IPS DF 19.7 (cell line): ENCODE measurements at places on chromosomes 5 and 9.
A peak's percentile ranks its signal among the peaks of the same experiment; 100 is the strongest.

DNA sequence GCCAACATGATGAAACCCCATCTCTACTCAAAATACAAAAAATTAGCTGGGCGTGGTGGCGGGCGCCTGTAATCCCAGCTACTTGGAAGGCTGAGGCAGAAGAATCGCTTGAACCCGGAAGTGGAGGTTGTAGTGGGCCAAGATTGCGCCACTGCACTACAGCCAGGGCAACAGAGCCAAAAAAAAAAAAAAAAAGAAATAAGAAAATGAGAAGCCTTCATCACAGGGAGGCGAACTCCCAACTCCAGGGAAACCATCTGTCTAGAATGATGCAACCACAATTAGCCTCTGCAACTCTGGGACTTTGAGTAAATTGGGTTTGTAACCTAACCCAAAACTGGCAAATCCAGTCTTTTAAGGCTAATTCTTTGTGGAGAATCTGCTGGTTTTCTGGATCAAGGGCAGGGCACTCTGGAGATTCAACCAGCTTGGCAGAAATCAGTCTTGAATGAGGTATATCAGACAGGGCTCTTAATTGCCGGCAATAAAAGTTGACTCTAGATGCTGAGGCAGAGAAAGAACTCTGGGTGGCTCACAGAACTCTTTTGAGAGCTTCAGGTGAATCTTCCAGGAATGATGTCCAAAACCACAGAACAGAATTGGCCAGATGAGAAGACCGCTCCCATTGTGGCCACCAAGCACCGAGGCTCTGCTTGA, 9.9 kb downstream of the S100Z start:
- DNase-seq: no peak

- DNase-seq: no peak
Observed at GRCh38 chr9:13860019-13860418, 453.9 kb downstream of the NFIB start.

- DNase-seq: no peak
Observed at GRCh38 chr5:10439692-10440091, 2.0 kb upstream of the ROPN1L start.

- peak; percentile 12 for DNase-seq
Observed at GRCh38 chr9:25602400-25603044, 75.7 kb downstream of the TUSC1 start.

- no peak for DNase-seq
Observed at GRCh38 chr9:92718086-92719001, 46.3 kb downstream of the BICD2 start.

DNA sequence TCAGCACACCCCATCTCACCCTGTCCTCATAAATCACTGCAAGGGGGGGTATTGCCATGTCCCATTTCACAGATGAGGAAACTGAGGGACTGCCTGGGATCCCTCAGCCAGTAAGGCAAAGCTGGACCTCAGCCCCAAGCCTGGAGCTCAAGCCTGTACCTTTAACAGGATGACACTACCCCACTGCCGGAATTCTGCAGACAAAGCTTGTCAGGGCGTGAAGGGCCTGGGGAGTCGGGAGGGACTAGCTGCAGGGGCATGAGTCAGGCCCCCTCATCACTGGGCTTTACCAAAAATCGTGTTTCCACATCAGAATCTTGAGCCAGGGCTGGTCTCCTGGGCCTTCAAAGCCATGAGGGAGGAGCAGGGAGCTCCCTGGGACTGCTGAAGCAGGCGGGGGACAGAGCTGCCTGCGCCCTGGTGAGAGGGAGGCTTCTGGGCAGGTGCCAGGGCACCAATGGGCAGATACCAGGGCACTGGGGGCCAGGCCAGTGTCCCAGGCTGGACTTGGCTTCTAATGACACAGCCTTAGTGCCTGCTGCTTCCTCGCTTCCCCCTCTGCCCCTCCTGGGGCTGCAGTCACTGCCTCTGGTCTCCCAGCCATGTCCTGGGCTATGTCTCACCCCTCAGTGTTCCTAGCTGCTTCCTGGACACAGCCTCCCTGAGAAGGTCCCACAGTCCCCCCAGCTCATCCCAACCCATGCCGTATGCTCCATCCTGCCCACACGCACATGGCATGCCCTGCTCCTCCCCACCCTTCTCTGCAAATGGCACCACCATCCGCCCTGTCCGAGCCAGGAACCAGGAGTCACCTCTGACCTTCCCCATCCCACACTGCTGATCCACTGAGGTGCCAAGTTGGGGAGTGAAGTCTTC, 80.7 kb downstream of the LMX1B start:
- DNase-seq: no peak

DNA sequence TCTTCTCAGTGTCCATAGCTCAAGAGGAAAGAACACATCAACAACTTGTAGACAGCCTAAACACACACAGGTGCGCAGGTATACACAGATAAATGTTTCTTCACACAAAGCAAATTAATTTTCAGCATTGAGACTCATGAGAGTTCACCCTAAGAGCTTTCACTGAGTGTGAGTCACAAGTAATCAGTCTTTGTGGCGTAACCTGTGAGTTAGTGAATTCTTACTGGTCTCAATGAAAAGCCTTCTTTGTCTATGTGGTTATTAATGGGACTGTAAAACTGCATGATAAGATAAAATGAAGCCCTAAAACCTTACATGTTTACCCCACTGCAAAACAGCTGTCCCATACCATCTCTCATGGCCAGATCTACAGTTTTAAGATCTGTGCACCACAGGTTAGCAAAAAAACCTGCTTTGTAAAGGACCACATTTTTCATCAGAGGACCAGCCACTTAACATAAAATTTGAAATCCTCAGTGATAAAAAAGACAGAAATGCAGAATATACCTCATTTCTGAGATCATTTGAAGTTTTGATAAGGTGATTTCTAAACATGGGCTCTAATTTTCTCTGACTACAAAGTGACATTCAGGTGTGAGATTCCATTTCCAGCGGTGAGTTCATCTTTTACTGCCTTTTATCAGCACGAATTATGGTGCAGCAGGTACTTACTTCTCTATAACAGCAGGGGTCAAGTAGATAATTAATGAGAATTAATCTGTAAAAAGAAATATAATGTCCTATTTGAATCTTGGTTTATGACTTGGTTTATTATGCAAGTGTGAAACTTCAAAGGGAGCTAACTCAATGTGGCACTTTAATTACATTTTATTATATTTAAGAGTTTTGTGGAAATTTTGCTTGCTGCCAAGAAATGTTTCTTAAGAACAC, 335.7 kb upstream of the PIK3R1 start:
- DNase-seq: no peak

DNA sequence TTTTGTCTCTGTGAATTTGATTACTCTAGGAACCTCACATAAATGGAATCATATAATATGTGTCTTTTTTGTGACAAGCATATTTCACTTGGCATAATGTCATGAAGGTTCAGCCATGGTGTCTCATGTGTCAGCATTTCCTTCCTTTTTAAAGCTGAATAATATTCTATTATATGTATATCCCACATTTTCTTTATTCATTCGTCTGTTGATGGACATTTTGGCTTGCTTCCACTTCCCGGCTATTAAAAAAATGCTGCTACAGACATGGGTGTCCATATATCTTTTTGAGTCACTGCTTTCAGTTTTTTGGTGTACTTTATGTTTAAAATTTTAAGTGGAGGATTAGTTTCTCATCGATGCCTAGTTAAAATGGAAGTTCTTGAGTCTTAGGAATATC, 59.8 kb upstream of the C5orf63 start:
- DNase-seq: no peak

DNA sequence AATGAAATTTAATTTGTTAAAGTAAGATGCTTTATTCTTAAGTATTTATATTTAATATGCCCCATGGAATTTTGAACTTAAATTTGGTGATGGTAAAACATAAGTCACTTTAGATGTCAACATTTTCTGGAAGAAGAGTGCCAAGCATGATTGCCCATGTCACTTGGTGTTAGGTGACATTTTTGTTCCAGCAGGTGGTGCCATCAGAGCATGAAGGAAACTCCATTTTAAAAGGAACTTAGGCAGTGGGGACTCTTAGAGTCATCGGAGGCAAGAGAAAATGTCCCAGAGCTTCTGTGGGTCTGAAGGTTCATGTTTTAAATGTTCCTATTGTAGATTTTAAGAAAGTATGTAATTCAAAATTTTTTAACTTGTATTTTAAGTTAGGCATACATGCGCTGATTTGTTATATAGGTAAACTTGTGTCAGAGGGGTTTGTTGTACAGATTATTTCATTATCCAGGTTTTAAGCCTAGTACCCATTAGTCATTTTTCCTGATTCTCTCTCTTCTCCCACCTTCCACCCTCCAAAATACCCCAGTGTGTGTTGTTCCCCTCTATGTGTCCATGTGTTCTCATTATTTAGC, 789.3 kb downstream of the SEMA5A start:
- no peak for DNase-seq

- no peak for DNase-seq
Observed at GRCh38 chr5:142317173-142317572, 7.6 kb downstream of the SPRY4 start.

- DNase-seq: no peak
Observed at GRCh38 chr5:106874974-106875373, 795.8 kb downstream of the EFNA5 start.
